ENCODE measurements at places on chromosomes 4 and X.

- DNase-seq: no peak
These were observed 183.0 kb downstream of the PACRGL start for GRCh38 chr4:20883231-20883630.

- DNase-seq: no peak
These were observed 87.0 kb downstream of the GLRA2 start for GRCh38 chrX:14616301-14616700.

DNA sequence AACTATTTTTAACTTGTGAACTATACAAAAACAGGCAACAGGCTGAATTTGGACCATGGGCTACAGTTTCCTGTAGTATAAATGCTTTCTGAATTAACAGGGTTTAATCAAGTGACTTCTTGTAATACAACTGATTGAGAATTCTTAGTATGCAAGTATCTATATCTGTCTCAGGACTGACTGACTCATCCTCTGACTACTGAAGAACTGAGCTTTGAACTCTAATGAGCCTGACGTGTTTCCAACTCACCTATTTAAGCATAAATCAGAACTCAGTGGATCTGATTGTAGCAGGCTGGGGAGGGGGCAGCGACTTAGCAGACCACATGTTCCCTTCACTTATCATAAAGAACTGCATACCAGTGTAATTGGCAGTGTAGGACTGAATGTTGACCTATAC is 7.8 kb downstream of the SPATA4 start:
- no peak for DNase-seq

DNA sequence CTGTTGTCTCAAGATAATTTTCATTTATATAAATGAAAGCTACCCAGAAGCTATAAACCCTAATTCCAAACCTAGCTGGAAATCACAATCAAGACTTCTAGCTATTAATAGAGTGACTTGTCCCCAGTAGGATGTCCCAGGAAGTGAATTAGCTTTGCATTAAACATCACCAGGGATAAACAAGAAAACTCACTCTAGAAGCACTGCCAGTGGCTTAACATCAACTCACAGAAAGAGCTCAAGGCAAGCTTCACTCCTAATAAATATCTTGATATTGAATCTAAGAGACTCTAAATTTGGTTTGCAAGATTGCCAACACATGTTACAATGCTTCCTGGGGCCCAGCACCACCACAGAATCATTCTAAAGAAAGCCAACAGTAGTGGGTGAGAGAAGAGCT is 468.7 kb upstream of the FAM241A start:
- DNase-seq: no peak

- DNase-seq: no peak
These were observed 56.4 kb downstream of the C4orf51 start for GRCh38 chr4:145736241-145736831.

- peak; percentile 49 for DNase-seq
These were observed 21.7 kb upstream of the MFAP3L start for GRCh38 chr4:170047771-170048354.

- no peak for DNase-seq
These were observed 5.1 kb upstream of the ASMT start for GRCh38 chrX:1609762-1610161.

DNA sequence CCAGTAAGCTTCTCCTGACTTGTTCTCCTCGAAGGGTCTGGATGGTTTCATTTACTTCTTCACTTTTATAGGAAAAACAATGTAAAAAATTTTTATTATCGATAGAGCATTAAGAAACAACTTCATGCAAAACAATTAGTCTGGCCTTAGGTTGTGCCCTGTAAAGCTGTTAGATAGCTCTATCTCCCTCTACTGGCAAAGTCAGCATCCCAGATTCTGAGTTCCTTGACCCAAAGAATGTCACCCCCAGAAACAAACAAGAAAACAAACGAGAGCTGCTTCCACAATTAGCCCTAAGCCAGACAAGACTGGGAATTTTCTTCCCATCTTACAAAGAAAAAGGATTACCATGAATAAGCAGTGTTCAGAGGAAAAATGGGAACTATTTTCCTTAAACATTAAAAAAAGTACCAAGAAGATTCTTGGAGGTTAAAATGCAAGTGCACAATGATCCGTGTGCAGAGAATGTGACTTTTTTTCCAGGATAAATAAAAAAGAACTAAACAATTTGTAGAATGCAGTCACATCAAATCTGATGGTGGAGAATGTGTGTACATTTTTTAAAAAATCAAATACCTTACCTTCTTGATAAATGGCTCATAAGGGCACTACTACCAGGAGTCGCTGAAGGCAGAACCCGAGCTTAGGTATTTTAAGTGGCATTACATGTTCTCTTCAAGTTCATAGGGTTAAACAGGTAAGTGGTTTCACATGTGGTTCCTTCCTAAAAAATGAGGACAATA is 293.2 kb downstream of the FBXO8 start:
- DNase-seq: peak; percentile 24

- DNase-seq: no peak
These were observed 73.7 kb downstream of the SPCS3 start for GRCh38 chr4:176393306-176394013.

DNA sequence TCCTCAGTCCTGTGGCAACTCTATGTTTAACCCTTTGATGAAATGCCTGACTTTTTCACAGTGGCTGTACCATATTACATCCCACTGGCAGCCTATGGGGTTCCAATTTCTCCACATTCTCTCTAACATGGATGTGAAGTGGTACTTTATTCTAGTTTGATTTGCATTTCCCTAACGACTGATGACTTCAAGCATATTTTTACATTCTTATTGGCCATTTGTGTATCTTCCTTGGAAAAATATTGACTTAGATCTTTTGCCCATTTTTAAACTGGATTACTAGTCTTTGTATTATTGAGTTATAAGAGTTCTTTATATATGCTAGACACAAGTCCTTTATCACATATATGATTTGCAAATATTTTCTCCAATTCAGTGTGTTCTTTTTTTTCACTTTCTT is 2.1 kb upstream of the RAB39B start:
- DNase-seq: no peak

DNA sequence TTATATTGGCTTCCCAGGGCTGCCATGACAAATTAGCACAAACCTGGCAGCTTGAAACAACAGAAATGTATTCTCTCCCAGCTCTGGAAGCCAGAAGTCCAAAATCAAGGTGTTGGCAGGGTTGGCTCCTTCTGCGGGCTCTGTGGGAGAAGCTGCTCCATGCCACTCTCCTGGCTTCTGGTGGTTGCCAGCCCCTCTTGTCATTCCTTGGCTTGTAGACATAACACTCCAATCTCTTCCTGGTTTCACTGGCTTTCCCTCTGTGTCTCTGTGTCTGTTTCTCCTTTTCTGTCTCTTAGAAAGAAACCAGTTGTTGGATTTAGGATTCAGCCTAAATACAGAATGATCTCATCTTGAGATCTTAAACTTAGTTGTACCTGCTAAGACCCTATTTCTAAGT is 85.5 kb downstream of the USP46 start:
- no peak for DNase-seq

- no peak for DNase-seq
These were observed 511 bp upstream of the NKX6-1 start for GRCh38 chr4:84499624-84499982.

DNA sequence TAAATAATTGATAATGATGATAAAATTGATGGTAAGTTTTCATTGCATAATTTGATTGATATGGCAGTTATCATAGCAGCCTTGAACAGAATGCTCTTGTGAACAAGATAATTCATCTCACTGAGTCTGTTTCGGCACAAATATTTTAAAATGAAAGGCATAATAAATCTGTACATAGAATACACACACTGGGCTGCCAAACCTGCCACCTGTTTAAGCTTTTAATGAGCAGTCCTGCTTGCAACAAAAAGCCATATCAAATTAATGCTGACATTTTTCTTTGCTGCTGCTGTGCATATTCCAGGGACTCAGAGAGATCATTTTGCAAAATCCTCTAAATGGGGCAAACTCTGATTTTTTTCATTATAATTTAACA is 201.1 kb downstream of the ARHGAP24 start:
- DNase-seq: no peak

DNA sequence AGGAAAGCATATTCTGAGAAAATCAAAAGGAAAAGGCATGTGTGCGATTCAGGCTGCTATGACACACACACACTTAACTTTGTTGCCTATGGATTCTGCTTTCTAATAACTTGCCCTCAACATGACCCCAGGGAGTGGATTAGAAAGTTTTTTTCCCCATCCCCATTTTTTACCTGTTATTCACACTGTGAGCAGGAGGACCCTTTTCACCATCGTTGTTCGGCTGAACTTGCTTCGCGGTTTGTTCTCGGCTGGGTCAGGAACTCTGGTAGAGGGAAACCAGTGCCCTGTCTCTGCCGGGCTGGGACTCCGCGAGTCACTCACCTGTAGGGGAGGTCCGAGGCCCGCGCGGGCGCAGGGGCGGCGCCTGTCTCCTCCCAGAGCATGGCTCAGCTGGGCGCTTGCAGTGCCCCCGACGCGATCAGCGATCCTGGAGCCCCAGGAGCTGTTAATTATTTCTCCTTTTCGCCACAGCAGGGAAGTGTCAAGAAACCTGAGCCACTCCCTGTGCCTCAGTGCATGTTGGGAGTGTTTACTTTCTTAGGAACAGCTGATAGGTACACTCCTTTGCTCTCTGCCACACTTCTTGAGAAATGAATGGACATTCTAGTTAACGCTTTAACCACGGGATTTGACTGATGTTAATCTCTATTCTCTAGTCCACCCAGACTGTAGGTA is at the start of gene RASSF6:
Gene RASSF6 (minus strand): TSS at position 322 of the 678 bp plus-strand sequence. CDS start 8,641 bp downstream, outside the sequence.
- no peak for DNase-seq

DNA sequence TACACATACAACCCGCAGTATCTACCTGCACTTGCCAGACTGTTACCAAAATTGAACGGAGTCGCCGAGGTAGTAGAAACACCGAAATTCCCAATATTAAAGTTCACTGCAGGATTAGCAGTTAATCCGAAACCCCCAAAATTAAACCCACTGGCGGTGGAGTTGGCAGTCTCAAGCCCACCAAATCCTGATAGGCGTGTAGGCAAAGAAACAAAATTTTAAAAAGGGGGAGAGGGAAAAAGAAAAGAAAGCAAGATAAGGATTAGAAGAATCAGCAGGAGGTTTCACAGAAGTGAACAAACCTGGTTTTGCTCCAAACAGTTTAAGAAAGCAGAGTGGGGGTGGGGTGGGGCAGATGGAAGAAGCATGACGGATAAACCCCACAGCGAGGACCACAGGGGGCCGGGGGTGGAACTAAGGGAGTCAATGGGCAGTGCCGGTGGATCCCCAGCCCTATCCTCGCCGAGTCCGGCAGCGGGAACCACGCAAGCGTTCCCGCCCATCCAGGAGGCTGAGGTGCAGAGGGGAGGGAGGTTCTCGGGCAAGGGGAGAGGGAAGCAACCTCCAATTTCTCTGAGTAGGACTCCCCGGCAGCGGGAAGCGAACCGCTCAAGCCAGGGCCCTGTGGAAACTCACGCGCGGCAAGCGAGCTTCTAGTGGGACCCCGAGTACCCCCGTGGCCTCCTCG is 599 bp downstream of the NUP54 start:
- peak; percentile 24 for DNase-seq

- DNase-seq: no peak
These were observed 33.7 kb upstream of the CCKAR start for GRCh38 chr4:26524011-26524410.
